ENCODE measurements at places on chromosomes 2 and 18.

DNA sequence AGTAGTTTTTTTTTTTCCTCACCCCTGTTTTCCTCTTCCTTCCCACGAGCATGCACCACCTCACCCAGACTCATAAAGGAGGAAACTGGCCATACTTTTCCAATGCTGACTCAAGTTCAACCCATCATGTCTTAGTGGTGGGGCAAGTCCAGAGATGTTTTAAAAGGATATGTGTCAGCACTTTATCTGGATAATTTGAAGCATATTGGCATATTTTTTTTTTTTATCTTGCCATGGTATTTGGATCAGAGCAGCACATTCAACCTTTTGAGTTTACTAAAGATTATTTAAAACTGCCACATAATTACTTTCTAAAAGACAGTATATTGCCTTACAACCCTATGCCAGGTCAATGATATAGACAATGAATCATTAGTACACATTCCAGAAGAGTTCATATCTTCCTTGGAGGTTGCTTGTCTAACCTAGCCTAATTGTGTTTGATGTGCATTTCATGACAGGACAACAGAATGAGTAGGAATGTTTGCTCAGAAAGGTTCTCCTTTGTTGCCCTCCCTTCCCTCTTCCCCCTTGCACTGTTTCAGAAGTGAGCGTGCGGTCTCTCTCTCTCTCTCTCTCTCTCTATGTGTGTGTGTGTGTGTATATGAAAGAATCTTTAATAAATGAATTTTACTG lies 950.7 kb upstream of the FAM98A start:
- no peak for DNase-seq

GRCh38 chr18:8911408-8912340 lies 190.8 kb upstream of the NDUFV2 start:
- no peak for DNase-seq

DNA sequence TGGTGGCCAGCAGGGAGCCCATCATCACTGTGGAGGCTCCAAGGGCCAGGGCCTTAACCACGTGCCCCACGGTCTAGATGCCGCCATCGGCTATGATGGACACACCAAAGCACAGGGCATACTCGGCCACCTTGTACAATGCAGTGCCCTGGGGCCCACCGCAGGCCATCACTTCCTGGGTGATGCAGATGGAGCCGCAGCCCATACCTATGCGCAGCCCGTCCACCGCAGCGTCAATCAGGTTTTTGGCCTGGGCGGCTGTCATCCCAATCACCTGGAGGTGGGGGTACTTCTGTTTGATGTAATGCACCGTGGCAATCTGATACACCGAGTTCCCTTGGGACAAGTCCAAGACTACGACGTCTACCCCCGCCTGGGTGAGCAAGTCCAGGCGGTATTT lies 153.3 kb upstream of the ZSWIM2 start:
- DNase-seq: no peak

DNA sequence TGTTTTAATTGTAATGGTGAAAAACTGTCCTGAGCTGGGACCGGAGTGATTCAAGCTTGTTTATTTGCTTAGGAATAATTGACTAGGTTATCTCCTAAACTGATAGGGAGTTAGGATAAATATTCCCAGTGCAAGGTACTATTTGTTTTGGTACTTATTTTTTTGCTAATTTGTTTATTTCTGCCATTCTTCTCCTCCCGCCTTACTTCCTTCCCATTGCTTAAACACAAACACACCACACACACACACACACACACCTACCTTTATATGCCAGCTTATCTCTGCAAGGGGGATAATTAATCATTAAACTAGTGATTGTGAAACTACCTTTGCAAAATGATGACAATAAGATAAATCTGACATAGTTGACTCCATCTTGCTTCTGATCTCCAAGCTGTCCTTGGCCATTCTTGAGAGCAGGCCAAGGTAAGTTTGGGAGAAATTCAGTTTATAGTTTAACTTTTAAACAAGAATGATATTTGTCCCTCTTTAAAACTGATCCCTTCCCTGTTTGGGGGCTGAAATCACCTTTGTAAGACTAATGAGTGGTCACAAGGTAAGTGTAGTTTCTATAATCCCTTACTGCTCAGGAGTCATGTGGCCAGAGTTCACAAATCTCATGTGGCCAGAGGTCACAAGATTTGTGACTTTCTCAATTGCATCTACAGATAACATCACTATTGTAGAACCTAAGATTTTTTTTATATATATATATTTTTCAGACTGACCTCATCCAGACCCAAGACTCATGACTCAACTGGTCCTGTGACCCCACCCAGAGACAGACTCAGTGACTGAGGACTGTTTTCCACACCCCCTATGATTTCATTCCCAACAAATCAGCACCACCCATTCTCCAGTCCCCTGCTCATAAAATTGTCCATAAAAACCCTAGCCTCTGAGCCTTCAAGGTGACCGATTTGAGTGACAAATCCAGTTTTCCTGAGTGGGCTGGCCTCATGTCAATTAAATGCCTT lies 83.1 kb upstream of the LRRTM4 start:
- DNase-seq: no peak

DNA sequence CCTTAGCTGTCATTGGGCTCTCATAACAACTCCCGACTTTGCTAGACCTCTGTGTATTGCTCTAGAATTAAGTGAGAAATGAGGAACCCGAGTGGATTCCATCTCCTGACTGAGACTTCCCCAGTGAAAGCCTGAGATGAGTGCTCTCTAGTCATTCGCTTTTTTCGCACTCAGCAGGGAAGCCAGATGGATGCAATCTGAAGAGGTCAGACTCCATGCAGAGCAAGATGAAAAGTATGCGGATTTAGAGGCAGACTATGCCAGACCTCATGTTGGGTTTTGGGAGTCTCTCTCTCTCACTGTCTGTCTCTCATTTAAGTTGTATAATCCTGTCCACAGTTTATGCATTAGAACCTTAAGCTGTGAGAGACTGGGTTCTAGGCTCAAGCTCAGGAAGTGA lies 88.6 kb downstream of the SLC5A7 start:
- no peak for DNase-seq

- DNase-seq: peak; percentile 18
Measured at GRCh38 chr2:238240757-238241711, 1.2 kb upstream of the HES6 start.

- no peak for DNase-seq
Measured at GRCh38 chr2:46023165-46023854, 273.9 kb upstream of the EPAS1 start.

GRCh38 chr2:198028955-198029354 lies 224.6 kb downstream of the PLCL1 start:
- DNase-seq: no peak

DNA sequence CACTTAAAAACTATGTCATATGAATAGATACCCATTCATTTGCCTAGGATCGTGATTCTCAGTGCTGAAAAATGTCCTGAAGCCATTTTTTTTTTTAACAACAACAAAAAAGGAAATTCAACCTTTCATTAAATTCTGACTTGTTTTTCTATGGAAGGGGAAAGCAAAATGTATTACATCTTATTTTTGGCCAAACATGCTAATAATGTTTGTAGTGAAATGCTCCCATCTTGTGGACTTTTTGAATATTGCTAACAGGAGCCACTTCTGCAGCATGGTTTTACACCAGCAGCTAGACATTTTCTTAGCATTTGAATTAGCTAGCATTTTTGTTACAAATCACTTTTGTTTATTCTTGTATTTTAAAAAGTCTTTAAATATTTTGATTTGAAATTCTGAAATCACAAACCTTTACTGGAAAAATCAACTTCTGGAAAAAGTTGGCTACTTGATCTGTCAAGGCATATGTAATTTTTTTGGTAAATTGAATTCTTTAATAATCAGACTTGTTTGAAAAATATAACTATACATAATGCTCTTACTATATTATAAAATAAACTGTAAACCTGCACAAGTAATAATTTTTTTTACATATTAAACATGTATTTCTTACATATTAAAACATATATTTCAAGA lies 75.8 kb downstream of the KIDINS220 start:
- DNase-seq: no peak

DNA sequence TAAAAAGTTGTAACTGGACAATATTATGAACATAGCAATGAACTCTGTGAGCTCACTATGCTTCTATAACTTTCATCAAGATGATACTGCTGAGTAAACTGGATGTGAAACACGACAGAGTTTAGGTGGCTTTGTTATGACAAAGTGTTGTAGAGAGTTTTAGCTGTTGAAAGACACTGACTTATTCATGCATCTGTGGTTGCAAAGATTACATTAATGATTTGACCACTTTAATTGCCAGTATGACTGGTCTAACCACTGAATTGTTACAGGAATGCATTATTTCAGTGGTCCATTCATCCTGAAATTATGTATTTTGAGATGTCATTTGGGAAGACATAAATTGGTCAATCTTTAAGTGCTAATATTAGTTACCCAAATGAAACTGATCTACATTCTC lies 117.9 kb downstream of the SPHKAP start:
- no peak for DNase-seq

GRCh38 chr2:3254442-3254941 lies 123.1 kb downstream of the EIPR1 start:
- no peak for DNase-seq

GRCh38 chr18:58322464-58322863 lies 278.4 kb downstream of the NEDD4L start:
- DNase-seq: no peak

DNA sequence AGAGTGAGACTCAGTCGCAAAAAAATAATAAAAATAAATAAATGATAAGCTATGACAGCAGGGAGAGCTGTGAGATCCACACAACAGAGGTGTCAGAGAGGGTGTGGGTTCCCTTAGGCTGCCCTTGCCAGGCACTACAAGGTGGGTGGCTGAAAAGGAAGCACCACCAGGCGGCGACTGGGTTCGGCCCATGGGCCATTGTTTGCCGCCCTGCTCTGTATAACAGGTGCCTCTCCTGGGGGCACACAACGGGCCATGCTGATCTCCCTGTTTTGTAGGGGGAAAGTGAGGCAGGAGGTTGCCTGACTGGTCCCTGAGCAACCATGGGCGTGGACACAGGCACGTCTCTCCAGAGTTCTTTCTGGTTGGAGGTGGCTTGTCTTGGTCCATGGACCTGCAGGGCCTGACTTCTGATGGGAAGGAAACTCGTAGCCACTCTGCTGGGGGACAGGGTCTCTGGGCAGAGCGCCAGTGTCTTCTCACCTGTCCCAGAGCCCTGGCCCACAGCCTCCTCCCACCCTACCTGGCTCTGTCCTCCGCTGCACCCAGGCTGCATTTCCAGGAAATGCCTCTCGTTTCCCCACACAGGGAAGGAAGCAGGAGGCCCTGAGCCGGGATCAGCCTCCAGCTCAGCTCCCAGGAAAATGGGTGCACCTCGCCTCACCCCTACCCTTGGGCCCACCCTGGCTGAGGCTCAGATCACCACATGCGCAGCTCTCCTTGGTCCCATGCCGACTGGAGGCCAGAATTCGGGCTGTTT lies 109.6 kb upstream of the ODC1 start:
- no peak for DNase-seq

- no peak for DNase-seq
Measured at GRCh38 chr2:82656420-82656819, 1802.7 kb downstream of the SUCLG1 start.

GRCh38 chr2:18268400-18268799 lies 292.1 kb downstream of the RDH14 start:
- no peak for DNase-seq

- no peak for DNase-seq
Measured at GRCh38 chr2:72994282-72994990, 77.1 kb downstream of the SFXN5 start.

DNA sequence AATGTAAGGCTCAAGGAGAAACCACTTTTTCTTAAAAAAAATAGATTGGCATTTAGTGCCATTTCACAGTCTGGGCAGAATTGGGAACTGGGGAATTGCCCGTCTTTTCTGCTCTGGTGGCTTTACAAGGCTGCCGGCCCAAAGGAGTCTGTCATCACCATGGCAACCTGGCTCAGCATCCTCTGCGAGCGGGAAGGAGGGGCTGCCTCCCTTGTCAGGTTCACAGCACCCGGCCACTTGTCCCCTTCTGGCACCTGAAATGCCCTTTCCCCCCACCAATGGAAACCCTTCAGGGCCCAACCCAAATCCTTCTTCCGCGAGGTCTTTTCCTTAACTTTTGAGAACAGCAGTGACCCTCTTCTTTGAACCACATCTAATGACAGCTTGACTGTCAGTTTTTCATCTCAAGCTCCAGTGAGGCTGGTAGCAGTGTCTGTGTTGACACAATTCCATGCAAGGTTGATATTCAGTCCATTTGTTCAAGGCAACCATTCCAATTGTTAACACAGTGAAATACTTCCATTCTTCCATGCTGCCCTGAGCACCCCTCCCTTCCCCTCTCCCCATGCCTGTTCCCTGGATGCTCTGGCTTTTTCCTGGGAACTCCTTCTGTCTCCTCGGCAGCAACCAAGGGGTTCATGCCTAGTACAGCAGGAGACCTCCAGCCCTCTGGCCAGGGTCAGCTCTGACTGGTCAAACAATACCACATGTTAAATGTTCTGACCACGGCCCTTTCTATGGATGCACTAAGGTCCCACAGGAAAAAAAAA lies 79.6 kb downstream of the DNER start:
- no peak for DNase-seq

GRCh38 chr2:54977149-54977548 lies 73.1 kb downstream of the RTN4 start:
- no peak for DNase-seq

DNA sequence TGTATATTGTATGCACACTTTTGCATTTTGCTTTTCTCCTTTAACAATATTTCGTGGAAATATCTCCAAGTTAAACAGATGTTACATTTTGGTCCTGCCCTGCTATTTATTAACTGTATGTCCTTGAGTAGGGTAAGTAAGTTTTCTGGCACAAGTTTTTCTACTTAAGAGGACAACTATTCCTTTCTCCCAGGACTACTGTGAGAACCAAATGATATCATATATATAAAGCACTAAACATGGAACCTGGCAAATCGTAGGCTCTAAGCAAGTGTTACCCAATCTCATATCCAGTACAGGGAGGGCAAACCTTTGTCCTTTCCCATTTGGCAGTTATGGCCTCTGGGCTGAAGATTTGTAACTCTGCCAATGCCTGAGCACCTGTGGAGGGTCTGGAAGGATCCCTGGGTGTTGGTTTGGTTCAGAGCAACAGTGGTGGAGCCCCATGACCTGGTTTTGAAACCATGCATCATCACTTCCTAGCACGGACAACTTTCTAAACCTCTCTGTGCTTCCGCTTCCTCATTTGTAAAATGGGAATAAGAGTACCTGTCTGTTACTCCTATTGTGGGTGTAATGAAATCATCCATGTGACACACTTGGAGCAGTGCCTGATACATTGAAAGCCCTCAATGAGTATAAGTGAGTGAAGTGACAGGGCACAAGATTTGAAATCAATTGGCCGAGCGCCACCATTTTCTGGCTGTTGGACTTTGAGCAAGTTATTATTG lies 28.3 kb upstream of the ICOS start:
- no peak for DNase-seq

- DNase-seq: no peak
Measured at GRCh38 chr2:160394153-160394552, 99.5 kb downstream of the RBMS1 start.

- no peak for DNase-seq
Measured at GRCh38 chr2:4967206-4967605, 725.0 kb upstream of the SOX11 start.

- no peak for DNase-seq
Measured at GRCh38 chr2:172137109-172137508, 34.4 kb upstream of the DLX2 start.

GRCh38 chr2:133012847-133013734 lies 343.1 kb upstream of the LYPD1 start:
- no peak for DNase-seq

All from stimulated activated CD4-positive, alpha-beta T cell treated with anti-CD3 and anti-CD28 coated beads, Interleukin-4, amount 100 ng/mL, for 1 hour (primary cell).